ENCODE measurements at places on chromosomes 12 and 14. TPM values are rescaled to one million over a fixed set of nuclear protein-coding genes. Genes with fewer than 3 reads are reported as not detected.

Gene WIF1
- not detected for total RNA-seq

Gene UBE2N
- 138 TPM for total RNA-seq

Gene OR8S1
- not detected for total RNA-seq

Gene DCN
- not detected for total RNA-seq

Gene GABARAPL1
- 9.0 TPM for total RNA-seq

Gene LMBR1L
- 76.4 TPM for total RNA-seq

Gene TMEM63C
- 0.10 TPM for total RNA-seq

Gene TAS2R43
- 0.81 TPM for total RNA-seq

Gene WSCD2
- total RNA-seq: not detected

Gene RND1
- 1.2 TPM for total RNA-seq

Gene MTERF2
- total RNA-seq: 5.4 TPM

Gene GPR84
- total RNA-seq: 0.18 TPM

Gene ADIPOR2
- total RNA-seq: 50.1 TPM

Gene DYNLL1
- 234 TPM for total RNA-seq
